ENCODE measurements at places on chromosomes 2 and 18.

GRCh38 chr18:37243741-37244140 is 321.9 kb downstream of the CELF4 start:
- no peak for DNase-seq

- no peak for DNase-seq
Observed at GRCh38 chr2:61900281-61900680, 5.2 kb upstream of the COMMD1 start.

DNA sequence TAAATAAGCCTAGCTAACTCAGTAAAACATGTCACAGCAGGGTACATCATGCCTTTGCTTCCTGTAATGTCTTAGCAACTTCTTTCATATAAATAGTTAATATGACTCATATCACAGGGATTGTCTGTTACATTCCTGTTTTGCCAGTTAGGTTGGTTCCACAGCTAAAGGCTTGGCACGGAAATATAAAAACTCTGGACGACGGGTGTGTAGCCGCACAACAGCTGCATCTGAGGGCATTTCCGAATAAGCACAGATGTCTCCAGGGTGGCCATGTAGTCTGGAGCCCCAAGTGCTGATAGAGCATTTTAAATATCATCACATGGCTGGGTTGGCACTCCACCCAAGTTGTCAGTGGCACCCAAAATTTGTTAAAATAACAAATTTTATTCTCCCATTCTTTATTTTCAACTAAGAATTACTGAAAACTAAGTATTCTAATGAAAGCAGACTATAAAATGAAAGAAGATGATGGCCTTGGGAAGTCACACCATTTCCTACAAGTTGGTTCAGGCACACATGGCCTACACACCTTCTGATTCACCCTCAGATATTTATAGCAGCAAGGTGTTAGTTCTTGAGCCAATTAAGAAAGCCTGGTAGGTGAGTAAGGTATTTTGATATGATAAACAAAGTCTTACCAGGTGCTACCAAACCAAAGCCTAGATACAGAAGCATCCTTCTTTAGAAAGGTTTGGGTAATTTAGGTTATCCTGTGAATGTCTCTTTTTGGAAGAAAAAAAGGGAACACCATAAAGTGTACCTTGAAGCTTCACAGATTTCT is 61.8 kb upstream of the STK17B start:
- no peak for DNase-seq

DNA sequence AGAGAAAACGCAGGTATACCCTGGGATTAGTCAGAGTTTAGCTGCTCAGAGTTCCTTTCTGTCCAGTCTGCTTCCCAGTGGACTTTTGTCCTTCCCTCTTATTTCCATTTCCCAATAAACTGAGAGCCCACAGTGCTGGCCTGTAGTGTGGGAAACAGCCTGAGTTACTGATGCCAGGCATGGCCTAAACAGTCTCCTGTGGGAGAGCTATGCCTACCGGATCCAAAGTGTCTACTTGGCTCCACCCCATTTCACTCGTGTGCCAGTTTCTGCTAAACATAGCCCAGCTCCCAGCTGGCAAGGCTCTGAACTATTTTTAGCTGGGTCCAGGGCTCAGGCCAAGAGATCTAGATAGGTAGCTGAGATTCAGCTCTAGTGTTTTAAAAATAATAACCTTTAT is 15.6 kb upstream of the PPP1CB start:
- DNase-seq = no peak

GRCh38 chr2:147076634-147077033 is 768.2 kb upstream of the ACVR2A start:
- DNase-seq = no peak

DNA sequence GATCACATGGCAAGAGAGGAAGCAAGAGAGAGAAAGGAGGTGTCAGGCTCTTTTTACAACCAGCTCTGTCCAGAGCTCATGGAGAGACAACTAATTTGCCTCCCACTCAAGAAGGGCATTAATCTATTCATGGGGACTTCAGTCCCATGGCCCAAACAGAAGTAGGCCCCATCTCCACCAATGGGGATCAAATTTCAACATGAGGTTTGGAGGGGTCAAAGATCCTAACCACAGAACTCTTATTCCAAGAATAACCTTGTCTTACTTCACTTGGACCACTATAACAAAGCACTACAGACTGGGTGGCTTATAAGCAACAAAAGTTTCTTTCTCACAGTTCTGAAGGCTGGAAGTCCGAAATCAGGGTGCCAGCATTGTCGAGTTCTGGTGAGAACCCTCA is 31.8 kb downstream of the GRB14 start:
- DNase-seq = no peak

DNA sequence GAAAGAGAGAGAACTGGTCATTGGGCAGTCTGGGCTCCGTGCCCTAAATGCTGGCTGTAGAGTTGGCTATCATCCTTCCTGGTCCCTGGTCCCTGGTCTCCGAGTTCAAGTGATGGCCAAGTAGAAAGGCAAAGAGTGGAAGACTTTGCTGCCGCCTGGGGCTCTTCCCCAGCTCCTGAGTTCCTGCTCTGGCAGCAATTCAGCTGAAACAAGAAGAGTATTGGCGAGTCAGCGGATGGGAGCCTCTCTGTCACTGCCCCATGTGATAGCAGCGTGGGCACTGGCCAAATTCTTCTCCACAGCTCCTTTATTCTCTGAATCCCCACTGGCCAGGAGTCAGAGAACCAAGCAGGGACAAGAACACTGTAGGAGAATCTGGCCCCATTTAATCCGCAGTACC is 351.0 kb upstream of the POU3F3 start:
- no peak for DNase-seq

- DNase-seq = no peak
Observed at GRCh38 chr2:134463699-134464022, 209.8 kb downstream of the MGAT5 start.

GRCh38 chr2:226580403-226580802 is 219.2 kb downstream of the IRS1 start:
- DNase-seq = no peak

DNA sequence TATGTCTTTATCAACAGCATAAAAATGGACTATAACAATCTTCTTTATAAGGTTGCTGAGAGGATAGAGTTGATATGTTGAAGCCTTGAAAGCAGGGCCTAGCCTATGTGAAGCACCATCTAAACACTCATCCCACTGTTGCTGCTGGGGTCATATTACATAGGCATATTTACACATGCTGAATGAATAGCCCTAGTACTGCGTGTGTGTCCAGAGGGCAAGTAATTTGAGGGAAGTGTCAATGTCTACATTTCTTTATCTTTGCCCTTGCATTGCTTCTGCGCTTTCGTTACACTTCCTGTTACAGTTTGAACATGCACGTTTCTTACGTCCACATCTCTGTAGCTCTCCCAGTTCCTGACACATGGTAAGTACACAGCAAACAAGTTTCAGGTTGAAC is 280.3 kb upstream of the ATP5MC3 start:
- no peak for DNase-seq

GRCh38 chr2:21009662-21010225 is 34.1 kb downstream of the APOB start:
- DNase-seq = no peak

- no peak for DNase-seq
Observed at GRCh38 chr18:25327584-25327983, 24.4 kb downstream of the ZNF521 start.

GRCh38 chr18:78994977-78995582 is 15.5 kb downstream of the SALL3 start:
- no peak for DNase-seq

GRCh38 chr2:213065583-213066442 is 85.6 kb downstream of the IKZF2 start:
- DNase-seq = no peak

GRCh38 chr2:25165992-25166875 is 2.1 kb downstream of the POMC start:
- peak; percentile 71 for DNase-seq

- DNase-seq = no peak
Observed at GRCh38 chr18:12334863-12335262, 26.8 kb downstream of the TUBB6 start.

DNA sequence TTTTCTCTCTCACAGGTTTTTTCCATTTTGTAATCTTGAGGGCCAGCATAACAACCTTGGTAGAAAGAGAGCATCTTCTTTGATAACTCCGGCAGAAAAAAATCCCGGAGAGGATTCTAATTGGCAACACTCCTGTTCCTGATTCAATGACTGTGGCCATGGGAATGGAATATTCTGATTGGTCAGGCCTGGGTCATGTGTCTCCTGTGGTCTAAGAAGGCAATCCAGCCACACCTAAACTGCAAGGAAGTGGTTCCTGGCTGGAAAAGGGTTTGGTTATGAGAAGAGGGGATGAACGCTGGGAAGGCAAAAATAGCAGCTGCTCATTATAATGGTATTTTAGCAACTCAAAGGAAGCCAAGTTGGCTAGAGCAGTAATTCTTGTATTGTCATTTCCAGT is 24.8 kb upstream of the ZNF638 start:
- no peak for DNase-seq
